ENCODE measurements at places on chromosomes 7 and 10. TPM values are rescaled to one million over a fixed set of nuclear protein-coding genes. Genes with fewer than 3 reads are reported as not detected.

The GJD4 gene
- not detected for total RNA-seq

The HOXA11 gene
- 41.9 TPM for total RNA-seq

The ZFAND4 gene
- 5.5 TPM for total RNA-seq

The FAM221A gene
- total RNA-seq, result 0.64 TPM

The SCIN gene
- 3.9 TPM for total RNA-seq

The DGKB gene
- not detected for total RNA-seq

The OR6V1 gene
- not detected for total RNA-seq

The FANK1 gene
- 2.9 TPM for total RNA-seq

The OR9A2 gene
- total RNA-seq, result not detected
